ENCODE measurements at places on chromosomes 6 and 20.
A peak's percentile ranks its signal among the peaks of the same experiment; 100 is the strongest.

DNA sequence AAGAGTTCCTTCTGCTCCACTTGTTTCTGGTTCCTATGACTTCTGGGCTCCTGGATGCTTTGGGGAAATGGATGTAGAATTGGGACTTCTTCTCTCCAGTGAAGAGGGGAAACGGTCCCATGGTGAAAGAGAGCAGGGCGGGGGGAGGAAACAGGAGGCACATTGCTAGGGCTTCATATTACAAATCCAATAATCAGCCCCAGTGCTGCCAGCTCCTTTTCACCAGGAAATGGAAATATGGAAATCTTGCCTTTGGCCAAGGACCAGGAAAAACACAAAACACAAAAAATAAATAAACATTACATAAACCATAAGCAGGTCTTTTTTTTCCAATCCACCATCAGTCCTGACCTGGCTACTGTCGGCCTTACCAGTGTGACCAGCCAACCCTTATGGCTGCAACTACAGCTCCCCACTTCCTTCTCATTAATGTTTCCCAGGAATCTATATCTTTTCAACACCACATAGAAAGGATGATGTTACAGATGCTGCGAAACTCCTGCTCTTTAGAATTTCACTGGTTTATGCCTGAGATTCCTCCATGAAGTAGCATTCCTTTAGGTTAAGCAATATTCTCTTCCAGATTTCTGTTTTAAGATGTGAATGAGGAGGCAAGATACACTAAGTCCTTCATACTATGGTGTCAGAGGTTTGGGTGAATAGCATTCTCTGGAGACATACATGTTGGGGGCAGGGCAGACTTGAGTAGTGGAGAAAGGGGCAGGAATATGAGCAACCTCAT, 2.0 kb downstream of the PI3 start:
- no peak for DNase-seq

GRCh38 chr6:155186052-155186658, 77.7 kb upstream of the CLDN20 start:
- DNase-seq, result no peak

- DNase-seq, result no peak
These were observed 24.3 kb upstream of the IL17A start for GRCh38 chr6:52161689-52162438.

DNA sequence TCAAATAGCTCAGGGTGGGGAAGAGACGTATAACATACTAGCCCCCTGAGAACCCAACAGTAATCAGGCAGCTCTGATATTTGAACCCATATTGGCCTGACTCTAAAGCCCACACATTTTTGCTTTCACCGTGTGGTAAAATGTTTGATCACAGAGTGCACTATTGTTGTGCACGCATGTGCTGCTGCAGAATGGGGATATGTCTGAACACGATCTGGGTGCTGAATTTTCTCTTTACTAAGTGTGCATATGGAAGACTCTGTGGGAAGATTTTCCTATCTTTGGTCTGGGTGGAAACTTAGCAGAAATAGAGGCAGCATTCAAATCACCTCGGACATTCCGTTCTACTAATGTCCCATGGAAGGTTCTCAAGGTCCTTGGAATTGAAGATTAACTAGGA, 800.1 kb downstream of the TFAP2A start:
- no peak for DNase-seq

DNA sequence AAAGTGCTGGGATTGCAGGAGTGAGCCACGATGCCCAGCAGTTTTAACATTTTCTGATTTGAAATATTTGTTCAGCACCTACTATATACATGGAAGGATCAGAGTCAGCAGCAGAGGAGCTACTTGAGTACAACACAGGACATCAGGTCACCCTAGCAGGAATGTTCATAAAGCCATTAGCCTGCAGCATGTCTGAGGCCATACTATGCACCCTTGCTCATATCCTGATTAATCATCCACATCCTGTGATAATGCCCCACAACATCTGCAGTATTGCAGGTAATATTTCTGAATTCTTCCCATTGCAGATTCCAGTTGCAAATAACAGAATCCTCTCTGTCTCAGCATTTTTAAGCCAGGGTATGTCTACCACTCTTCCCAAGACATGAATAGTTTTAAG, 171.0 kb upstream of the PRND start:
- no peak for DNase-seq

- no peak for DNase-seq
These were observed 859 bp upstream of the RAE1 start for GRCh38 chr20:57350081-57350710.

DNA sequence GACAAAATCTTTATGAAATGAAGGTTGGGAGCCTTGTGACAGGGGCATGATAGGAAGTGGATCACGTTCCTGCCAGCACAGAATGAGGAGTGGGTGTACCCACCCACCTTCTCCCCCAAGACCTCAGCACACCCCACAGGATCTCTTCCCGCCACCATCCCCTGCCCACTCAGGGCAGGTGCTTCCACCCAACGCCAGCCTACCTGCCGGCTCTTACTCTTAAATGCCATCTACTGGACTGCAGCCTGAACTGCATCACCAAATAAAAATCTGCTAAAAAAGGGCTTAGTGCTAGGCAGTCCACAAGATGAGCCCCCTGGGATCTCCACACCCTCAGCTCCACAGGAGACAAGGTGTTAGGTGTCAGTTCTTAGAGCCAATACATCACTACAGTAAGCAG, 20.6 kb downstream of the DTNBP1 start:
- DNase-seq, result no peak

DNA sequence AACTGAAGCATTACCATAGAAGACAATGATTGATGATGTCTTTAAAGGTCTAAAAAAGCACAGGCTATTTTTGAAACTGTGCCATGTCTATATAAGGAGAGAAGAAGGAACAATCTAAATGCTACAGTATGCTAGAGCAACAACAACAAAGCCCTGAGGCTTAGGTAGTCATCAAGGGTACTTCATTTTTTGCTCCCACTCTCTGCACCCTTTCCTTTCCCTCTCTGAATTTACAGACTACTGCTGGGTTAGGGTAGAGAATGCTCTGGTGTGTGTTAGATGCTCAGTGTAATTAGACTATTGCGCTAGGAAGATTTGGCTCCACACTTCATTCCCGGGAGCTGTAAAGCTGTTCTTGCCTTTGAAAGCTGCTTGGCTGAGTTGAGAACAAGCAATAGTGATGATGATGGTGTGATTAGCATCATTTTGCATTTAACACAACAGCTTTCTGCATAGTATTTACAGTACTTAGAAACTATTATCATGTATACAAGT, 1262.5 kb upstream of the CITED2 start:
- DNase-seq, result no peak

GRCh38 chr6:112321322-112321721, 25.8 kb upstream of the RFPL4B start:
- DNase-seq, result no peak

DNA sequence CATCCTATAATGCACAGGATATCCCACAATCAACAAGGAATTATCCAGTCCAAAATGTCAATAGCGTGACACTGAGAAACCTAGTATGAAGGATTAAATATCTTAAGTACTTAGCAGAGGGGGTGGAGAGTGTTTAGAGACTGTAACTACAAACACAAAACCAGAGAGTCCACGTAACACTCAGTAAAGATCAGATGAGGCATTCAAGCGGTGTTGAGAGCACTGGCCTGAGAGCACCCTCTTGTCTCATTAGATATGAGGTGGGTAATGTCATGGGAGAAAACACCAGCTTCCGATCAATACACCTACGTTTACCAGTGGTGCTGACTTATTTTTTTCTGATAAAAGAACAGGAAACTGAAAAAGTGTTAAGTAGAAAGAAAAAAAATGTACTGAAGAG, 2.3 kb downstream of the FAM184A start:
- no peak for DNase-seq

- no peak for DNase-seq
These were observed 539.3 kb upstream of the ID4 start for GRCh38 chr6:19297880-19298279.

GRCh38 chr6:41424370-41425058, 89.1 kb downstream of the NCR2 start:
- peak; percentile 61 for DNase-seq

GRCh38 chr20:19320005-19320404, 107.6 kb downstream of the SLC24A3 start:
- DNase-seq, result no peak

GRCh38 chr6:156256161-156256560, 521.0 kb upstream of the ARID1B start:
- no peak for DNase-seq

DNA sequence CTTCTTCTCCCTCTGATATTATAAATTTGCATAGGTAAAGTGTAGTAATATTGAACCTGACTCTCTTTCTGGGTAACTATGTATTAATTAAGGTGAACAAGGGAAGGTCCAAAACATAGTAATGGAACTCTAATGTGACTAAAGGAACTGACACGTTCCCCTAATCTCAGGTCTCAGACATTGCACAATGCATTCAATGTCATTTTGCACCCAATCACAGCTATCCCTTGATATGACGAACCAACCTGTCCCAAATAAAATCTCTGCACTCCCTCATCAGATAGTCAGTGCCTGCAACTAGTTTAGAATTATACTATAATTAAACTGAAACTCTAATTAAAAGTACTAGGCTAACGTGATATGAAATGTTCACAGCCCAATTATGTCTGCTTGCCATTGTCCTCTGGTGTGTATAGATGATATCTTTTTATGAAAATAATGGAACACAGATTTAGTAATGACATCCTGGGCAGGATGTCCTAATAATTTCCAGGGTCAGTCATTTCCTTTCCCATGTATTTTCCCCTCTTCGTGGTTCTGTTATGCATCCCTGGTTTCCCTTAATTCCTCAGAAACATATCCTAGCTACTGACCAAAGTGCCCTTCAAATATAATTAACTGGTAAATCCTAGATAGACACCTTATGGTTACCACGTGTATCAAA, 36.8 kb downstream of the PTPRK start:
- DNase-seq, result no peak

GRCh38 chr20:37524859-37525708, 2.6 kb downstream of the BLCAP start:
- no peak for DNase-seq

DNA sequence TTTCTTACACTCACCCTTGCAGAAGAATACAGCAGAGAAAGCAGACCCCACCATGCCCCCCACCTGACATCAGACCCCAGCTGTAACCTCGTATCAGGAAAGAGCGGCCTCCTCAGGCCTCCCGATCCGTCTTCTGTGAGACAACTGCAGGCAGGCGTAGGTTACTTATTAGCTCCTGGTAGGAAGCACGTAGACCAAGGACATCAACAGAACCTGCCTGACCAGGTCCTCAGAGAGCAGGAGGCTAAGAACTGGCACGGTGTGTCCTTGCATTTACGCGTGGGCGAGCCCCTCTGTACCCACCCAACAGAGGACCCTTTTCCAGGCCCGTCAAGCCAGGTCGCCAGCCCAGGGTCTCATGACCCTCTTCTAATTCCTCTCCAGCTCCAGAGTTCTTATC, 51.0 kb downstream of the ABHD12 start:
- no peak for DNase-seq

- DNase-seq, result no peak
These were observed 20.7 kb upstream of the PHACTR3 start for GRCh38 chr20:59583428-59584277.

- DNase-seq, result no peak
These were observed 5.3 kb downstream of the PTK6 start for GRCh38 chr20:63531686-63532448.

GRCh38 chr6:56909115-56909907, 45.6 kb upstream of the BEND6 start:
- DNase-seq, result no peak

DNA sequence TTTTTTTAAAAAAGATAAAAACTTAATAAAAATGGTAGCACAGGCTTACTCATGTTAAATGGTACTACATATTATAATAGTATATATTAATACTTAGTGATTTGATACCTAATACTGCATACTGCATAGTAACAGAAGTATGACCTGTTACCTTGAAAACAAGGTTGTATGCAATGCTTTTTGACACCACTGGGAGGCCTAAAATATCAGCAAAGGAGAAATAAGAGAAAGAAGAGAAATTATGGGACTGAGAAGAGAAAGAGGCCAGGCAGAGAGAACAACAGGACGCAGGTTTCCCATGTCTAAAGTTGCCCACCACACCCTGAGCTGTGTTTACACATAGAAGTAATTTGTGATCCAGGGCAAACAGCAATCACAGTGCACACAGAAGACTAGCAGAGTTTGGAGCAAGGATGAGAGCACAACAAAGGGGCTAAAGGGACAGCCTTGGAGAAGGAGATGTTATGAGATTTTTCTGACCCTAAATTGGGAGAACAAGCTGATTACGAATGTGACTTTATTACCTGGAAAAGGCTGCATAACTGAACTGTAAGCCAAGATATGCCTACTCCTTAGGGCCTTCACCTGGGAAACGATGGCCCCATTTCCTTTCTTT, 73.2 kb downstream of the ROS1 start:
- DNase-seq, result no peak

DNA sequence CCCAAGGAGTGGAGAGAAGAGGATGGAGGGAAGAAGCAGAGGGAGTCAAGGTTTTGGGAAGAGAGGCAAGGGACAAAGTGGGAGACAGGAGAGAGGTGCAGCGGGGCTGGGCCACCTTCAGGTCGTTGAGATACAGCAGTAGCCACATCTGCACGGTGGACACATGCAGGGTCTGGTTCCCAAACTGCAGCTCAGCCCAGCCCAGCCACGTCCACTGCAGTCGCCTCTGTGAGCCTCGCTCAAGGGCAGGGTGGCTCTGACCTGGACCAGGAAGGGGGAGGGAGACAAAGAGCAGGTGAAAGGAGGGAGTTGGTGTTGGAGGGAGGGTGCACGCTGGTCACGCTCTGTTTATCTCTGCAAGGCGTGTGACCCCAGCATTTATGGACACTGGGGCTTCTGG, 14.9 kb downstream of the CUL7 start:
- DNase-seq, result no peak

GRCh38 chr6:75296811-75297779, 12.5 kb upstream of the TMEM30A start:
- no peak for DNase-seq

DNA sequence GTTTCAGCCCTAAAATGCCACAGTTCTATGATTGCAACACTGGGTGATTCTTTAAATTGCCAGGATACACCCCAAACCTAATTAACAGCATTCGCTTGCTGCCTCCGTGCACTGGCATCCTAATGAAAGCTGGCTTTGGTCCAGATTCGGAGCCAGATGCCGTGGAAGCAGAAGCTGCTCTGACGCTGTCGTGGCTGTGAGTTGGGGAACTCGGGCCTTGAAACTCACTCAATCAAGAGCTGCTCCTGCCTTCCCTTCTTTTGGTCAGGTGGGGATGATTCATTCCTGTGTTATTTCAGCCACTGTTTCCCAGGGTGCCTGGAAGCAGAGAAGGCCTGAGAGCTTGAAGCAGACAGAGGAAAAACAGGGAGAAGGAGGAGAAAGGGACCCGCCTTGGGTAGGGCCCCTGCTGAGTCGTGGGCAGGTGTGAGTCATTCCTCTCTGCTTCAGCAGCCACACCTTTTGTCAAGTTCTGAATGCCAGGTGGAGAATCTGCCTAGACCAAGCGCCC, 36.2 kb upstream of the DSP start:
- DNase-seq, result no peak

- DNase-seq, result no peak
These were observed 363.2 kb upstream of the FLRT3 start for GRCh38 chr20:14700639-14700960.
